ENCODE measurements at places on chromosomes 7 and 10.

DNA sequence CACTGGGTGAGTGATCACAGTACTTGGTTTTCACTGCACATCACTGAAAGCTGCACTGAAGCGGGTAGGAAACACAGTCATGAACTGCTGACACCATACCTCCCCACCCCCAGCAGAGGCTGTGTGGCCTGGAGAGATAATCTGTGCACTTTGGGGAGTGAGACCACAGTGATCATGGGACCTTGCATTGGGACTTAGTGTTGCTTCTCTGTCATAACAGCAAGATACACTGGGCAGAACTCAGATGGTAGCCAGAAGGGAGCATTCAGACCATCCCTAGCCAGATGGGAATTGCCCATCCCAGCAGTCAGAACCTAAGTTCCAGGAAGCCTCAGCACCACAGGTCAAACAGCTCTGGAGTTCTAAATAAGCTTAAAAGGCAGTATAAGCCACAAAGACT, 346.4 kb upstream of the TMEM229A start:
- DNase-seq = no peak

- DNase-seq = no peak
Measured at GRCh38 chr7:30863706-30864035, 48.0 kb upstream of the AQP1 start.

DNA sequence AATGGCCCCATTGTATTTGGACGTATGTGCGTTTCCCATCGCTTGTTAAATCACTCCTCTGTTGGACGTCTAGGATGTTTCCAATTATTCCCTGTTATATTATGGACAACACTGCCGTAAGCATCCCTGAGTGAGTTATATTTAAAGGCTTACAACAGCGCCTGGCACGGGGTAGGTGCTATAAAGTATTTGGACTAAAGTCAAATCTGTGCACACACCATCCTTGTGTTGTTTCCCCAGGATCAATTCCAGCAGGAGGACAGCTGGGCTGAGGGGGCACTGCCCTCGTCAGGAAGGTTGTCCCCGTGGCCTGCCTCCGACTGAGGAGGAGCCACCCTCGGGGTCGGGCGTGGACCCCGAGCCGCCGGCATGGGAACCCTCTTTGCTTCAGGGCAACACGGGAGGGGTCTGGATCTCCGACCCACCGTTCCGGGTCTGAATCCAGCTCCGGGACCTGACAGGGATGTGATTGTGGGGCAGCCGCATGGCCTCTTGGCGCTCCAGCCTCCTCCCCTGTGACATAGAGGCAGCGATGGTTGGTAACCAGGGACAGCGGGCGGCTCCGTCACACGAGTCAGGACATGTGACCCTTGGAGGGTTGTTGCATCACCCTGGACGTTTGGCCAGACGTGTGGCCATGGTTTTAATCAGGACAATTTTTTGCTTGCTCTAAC, 1.5 kb upstream of the JAKMIP3 start:
- no peak for DNase-seq

DNA sequence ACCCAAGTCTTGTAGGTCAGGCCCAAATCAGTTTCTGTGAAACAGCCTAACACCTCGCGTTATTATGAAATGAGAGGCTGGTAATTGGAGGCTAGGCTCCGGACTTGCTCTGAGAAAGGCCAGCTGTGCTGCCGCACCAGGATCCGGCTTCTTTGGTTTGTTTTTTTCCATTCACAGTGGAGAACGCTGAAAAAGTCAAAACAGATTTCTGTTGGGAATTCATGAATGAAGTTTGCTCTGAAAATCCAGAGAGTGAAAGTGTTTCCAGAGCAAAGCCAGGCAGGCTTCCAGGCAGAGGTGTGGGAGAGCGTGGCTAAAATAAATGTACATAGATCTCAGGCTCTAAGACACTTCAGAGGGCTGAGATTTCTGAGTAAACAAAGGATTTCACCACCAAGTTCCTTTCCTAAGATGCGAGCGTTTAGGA, 240.1 kb downstream of the TRIL start:
- DNase-seq = no peak

DNA sequence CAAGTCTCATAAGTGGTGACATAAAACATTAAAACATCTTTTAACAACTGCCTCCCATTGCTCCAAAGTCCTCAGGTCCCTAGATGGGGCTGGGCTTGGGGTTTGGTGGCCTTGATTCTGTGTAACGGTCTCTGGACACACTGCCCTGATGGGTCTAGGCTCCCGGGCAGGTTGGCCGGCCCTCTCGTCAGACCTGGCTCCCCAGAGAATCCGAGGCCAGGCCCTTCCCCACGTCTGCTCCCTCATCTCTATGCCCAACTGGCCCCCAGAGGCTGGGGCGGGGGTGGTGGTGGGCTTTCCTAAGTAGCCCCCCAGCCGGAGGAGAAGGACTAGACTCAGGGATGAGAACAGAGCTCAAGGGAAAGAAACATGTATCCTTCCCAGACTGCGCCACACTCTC, 31.5 kb upstream of the EFCAB10 start:
- no peak for DNase-seq

- DNase-seq = peak; percentile 95
Measured at GRCh38 chr7:104943502-104944343, 70.3 kb upstream of the KMT2E start.

GRCh38 chr10:13613519-13613918, 26.8 kb downstream of the PRPF18 start:
- DNase-seq = no peak

DNA sequence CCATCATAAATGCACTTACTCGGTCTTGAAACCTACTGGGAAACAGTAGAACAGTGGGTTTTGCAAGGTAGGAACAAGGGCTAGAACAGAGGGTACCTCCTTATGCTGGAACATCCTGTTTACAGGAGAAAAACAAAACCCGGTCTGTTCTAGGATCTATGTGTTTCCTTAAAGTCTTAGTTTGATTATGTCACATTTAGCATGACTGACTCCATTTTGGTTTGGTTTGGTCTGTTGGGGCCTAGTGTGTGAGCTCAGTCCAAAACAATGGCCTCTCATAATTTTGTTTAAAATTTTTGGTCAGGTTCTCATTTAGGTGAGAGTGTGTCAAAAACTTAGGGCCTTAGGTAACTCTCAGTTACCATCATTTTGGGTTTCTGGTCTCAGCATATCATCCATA, 96.3 kb upstream of the TRIM24 start:
- no peak for DNase-seq

Measured in MM.1S (cell line).